NCI-H187 (cell line): ENCODE measurements at places on chromosomes 5 and 9.

- no peak for DNase-seq
Measured at GRCh38 chr5:68648944-68649857, 433.6 kb downstream of the PIK3R1 start.

DNA sequence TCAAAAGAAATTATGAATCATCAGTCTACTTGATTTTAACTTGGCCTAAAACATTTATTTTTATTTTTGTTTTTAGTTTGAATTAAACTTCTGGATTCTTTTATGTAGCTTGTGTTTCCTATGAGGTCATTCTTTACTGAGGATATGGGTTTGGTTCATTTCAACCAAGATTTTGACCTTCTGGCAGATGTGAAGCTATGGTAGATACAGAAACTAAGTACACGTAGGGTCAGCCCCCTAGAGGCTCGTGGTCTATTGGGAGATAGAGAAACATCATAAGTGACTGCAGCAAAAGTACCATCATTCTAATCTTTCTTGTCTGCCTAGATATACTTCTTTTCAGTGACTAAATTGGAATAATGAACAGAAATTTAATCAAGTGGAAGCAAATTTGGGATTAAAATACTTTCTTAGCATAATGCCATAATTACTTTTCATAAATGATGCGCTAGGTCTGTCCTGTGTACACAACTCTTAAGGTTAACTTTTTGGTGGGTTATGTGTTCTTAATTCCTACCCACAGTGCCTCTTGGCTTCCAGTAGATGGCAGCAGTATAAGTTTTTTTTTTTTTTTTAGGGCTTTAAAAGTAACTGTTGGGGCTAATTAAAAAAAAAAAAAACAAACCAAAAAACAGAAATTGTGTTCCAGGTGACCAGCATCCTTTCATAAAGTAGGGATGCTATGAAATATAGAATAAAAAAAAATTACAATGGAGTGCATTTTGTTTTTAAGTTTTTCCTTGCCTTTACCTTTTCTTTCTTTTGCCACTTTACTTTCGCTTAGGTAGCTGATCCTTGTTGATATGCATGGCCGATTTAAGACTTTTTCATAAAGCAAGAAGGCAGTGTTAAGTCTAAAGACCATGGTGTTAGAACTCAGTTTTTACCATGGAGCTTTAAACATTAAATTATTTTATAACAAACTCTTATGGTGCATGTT is 49.9 kb downstream of the LRRTM2 start:
- DNase-seq = no peak

GRCh38 chr5:55234121-55234700 is 803 bp upstream of the CCNO start:
- no peak for DNase-seq

DNA sequence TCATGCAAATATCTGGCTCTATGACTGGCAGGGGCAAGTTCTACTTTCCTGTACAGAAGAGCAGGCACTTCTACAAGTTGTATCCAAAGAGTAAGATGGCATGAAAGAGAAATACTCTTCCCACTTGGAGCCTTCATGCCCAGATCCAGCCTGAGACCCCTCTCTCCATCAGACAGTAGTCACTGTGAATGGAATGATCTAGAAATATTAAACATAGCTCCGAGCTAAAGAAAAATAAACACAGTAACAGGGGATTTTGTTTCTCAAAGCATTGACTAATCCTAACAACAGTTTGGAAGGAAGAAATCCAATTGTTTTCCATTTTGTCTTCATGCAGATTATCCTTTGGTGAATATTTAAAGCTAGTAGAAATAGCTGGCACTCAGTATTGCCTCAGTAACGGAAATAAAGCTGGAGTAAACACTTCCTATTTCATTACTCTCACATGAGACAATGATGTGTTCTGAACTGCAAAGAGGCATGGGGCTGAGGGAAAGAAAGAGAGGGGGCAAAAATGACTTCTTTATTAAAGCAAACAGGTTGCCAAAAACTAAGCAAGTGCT is 100.0 kb downstream of the SEMA5A start:
- no peak for DNase-seq

GRCh38 chr9:89661956-89662717 is 57.3 kb downstream of the GADD45G start:
- DNase-seq = peak; percentile 91

DNA sequence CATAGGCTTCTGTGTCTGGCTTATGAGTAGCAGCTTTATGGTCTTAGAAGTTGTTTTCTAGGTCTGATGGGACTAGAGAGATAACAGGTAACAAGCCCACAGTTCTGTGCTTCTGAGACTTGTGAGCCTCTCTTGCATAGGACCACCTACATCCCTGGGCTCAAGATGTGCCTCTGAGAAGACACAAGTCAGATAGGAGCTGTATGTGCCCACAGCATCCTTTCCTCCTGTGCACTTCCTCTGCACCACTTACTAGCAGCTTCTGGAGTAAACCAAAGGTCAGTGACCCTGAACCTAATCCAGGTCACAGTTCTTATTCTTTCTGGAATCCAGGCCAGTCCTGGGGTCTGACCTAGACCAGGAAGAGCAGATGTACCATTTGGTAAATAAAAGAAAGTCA is 40.0 kb downstream of the GALNT10 start:
- DNase-seq = no peak

DNA sequence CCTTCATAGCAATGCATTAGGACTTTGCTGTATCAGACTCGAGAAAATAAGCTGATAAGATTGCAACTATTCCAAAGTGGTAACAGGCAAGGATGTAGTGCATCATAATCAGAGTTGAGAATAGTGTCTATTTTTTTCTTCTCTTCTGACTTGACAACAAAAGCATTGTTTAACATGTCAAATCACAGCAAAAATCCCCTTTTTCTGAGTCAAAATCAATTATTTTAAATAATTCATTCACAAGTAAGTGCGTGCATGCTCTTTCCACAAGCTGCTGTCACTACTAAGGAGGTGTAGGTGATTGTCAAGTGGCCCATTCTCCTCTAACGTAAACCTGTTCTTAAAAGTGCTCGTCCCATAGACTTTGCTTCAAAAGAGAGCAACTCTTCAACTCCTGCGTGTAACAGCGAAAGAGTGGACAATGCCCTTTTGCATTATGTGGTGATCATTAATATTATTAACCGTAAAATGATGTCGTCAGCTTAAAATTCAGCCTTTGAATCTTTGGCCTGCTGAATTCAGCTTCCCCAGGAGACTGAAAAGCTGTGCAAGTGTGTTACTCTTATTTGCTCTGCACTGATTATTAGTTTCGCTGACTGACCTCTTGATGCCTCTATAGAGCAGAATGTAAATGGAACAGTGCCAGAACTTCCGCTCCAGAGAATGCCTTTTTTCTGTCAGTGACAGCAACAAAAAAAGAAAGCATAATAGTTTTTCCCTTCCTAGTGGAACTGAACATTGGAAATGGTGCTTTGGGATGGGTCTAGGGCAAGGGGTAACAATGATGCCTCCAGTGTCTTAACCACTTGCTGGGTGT is 680.8 kb upstream of the SEMA6A start:
- DNase-seq = no peak

DNA sequence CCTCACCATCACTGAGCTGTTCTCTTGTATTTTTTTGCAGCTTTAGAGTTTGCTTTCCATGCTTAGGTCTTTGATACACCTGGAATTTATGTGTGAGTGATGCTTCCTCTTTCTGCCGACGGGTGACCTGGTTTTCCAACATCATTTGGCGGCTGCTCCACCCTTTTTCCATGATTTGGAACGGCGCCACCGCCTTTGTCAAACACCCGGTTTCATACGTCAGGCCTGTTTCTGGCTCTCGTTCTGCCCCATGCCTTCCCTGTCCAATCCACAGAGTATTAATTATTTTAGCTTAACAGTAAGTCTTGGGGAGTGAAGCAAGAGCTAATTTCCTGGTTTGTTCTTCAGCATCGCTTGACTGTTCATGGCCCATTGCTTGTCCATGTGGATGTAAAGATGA is 30.2 kb downstream of the CACNA1B start:
- DNase-seq = no peak

- DNase-seq = no peak
Measured at GRCh38 chr5:78483809-78484521, 123.5 kb downstream of the SCAMP1 start.

DNA sequence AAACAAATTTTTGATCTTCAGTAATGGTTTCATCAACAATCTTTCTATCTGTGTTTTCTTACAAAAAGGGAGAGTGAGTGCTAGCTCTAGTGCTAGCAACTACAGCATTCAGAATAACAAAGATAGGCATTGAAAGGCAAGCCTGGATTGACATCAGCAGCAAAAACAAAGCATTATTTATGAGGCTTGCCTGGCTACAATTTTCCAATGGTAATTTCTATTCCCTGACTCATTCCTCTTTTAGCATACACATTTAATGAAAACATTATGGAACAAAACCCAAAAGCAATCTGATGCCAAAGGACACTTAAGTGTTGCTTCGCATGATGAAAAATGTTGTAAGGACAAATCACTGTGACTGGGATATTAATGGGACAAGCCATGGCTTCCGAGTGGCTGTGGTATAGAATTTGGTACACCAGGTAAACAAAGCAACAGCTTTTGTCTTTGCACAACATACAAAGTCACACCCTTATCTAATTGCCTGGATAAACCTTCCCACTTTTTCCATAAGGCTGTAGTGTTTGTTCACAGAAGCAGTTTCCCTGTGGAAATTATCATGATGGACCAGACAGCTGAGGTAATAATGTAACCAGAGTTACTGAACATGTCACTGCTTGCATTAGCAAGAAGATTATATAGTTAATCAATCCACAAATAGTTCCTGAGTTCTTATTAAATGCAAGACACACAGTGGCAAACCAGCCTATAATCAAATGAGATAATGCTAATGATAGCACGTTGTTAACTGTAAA is 179.8 kb upstream of the EDIL3 start:
- DNase-seq = no peak

DNA sequence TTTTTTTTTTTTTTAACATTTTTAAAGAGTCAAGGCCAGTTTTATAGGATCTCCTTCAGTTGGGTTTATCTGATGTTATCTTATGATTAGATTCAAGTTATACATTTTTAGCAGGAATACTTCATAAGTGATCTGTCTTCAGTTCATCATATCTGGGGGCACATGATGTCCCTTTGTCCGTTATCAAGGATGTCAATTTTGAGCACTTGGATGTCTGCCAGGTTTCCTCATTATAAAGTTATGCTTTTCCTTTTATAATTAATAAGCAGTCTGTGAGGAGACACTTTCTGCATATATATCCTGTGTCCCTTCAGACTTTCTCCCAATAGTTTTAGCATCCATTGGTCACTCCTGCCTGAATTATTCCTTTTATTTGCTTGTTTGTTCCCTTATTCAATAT is 11.8 kb downstream of the HDHD3 start:
- DNase-seq = no peak

DNA sequence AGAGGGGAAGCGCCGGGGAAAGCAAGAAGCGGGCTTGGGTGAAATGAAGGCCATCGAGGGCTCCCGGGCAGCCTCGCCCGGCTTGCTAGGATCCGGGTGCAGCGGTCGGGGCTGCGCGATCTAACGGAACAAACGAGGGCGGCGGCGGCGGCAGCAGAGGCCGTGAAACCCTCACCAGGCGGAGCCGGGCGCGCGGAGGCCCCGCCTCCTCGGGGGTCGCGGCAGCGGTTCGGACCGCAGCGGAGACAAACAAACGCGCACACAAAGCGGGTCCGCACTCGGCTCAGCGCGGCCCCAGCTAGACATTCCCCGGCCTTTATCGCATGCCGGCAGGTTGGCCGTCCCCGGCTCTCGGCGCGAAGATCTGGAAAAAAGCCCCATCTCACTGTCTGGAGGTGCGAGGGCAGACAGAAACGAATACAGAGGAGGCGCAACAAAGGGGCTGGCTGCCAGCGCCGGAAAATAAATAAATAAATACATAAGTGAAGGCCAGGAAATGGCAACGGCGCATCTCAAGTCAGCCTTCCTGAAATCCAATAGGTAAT is 10.5 kb upstream of the TRIM36 start:
- DNase-seq = no peak

- DNase-seq = no peak
Measured at GRCh38 chr5:120463006-120463680, 957 bp upstream of the PRR16 start.

- no peak for DNase-seq
Measured at GRCh38 chr9:29697011-29697410, 2123.7 kb upstream of the C9orf72 start.

GRCh38 chr9:72150127-72150526 is 887 bp downstream of the GDA start:
- DNase-seq = no peak

- peak; percentile 41 for DNase-seq
Measured at GRCh38 chr5:163504079-163504931, 1.1 kb upstream of the MAT2B start.

DNA sequence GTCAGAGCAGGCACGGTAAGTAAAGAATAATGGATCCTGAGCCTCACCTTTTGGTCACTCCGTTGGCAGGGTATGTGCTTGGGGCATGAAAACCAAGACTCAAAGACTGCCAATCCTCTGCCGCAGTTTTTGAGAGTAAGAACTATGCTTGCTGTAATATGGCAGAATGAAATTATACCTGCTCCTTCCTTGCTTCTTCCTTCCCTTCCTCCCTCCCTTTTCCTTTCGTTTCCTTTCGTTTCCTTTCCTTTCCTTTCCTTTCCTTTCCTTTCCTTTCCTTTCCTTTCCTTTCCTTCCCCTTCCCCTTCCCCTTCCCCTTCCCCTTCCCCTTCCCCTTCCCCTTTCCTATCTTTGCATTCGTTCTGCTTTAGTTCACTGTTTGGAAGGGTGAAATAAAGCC is 43.9 kb downstream of the SH3GL2 start:
- no peak for DNase-seq

GRCh38 chr5:72817076-72817481 is 618 bp downstream of the TNPO1 start:
- peak; percentile 44 for DNase-seq

DNA sequence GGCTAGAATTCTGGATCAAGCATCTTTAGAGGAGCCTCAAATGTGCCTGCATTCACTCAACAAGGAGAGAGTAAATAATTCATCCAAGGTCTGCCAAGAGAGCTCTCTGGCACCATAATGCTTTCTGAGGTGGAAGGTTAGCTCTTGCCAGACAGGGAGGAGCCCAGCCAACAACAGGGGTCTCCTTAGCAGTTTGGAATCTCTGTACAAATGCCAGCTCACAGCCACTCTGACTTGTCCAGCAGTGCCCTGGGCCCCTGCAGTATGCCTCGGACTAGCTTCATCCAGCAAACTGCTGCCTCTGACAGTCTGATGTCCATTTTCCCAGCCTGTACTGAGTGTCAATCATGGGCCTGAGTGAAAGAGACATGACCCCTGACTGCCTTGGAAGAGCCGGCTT is 127.2 kb upstream of the SLC44A1 start:
- no peak for DNase-seq
